ENCODE measurements at places on chromosomes 4 and X.

- DNase-seq, result no peak
Measured at GRCh38 chr4:133046156-133046555, 102.9 kb upstream of the PCDH10 start.

- no peak for DNase-seq
Measured at GRCh38 chr4:25308306-25308705, 4.3 kb upstream of the ZCCHC4 start.

- no peak for DNase-seq
Measured at GRCh38 chr4:37381040-37381668, 136.6 kb downstream of the NWD2 start.

GRCh38 chrX:10444204-10444603 is 176.2 kb downstream of the MID1 start:
- no peak for DNase-seq

DNA sequence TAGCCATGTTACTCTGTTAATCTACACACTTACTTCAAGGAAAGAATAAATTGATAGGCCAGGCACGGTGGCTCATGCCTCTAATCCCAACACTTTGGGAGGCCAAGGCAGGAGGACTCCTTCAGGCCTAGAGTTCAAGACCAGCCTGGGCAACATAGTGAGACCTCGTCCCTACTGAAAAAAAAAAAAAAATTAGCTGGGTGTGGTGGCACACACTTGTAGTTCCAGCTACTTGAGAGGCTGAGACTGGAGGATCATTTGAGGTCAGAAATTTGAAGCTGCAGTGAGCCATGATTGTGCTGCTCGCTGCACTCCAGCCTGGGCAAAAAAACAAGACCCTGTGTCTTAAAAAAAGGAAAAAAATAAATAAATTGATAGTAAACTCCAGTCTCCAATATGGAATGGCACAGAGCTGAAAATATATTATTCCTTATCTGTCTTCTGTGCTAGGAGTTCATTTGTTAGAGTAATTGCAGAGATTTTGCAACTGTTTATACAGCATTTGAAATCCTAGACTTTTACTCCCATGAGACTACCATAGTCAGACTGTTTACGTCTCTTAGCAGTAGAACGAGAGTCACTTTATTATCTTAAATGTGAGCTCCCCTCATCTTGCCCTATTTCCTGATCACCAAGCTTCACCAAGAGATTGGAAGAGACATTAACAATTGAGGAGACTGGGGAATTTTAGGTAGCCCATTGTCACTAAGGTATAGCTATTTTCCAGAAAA is 18.8 kb upstream of the TMEM131L start:
- no peak for DNase-seq

DNA sequence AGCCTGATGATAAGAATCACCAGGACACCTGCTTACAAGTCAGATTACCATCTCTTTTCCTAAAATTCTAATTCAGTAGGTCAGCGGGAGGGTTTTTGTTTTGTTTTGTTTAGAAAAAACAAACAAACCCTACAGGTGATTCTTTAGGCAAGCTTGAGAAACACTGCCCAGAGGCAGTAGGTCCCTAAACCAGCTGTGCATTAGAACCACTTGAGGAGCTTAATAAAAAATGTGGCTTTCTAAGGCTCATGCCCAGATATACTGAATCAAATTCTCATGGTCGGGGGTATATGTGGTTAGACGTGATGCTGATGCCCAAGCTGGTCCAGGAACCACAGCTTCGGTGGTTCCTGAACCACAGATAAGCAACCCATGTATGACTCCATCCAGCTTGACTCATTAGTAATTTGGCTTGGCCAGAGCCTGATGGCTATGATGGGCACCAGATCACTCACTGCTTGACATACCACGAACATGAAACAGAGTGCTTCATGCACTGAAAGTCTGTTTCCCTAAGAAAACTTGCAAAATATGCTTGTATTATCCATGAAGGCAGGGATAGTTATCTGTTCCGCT is 338.1 kb upstream of the F9 start:
- no peak for DNase-seq

GRCh38 chr4:79235095-79235494 is 90.8 kb downstream of the NAA11 start:
- DNase-seq, result no peak

DNA sequence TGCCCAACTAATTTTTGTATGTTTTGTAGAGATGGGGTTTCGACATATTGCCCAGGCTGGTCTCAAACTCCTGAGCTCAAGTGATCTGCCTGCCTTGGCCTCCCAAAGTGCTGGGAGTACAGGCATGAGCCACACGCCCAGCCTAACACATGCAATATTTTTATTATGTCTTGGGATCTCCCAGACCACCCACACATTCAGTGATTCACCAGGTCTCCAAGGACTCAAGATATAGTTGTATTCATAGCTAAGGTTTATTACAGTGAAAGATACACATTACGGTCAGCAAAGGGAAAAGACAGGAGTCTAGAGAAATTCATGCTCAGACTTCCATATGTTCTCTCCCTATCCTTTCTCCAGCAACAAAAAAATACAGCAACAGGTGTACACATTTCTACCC is 25.5 kb upstream of the FAM120C start:
- no peak for DNase-seq

DNA sequence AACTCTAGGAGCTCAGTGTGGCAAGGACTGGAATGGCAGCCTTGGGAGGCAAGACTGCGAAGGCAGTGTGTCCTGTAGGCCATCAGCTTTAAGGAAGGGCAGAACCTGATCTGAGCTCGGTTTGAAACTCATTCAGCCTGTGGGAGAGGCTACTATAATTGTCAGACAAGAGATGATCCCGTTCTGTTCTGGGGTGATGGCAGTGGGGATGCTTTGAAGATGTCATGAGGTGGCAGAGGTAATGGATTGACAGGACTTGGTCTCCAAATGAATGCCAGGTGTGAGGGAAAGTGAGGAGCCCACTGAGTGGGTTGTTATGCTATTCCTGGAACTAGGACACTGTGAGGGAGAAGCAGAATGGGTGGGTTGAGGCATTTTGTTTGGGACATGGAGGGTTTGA is 144.9 kb downstream of the PJA1 start:
- DNase-seq, result no peak

- DNase-seq, result no peak
Measured at GRCh38 chrX:121161501-121161933, 114.1 kb downstream of the GLUD2 start.

Data from natural killer cell treated with Interleukin-12 subunit alpha and Interleukin-12 subunit beta and Interleukin-15 and Interleukin-18, amount 100 ng/mL, for 72 hours (primary cell).